ENCODE measurements at places on chromosomes 11 and 22. TPM values are rescaled to one million over a fixed set of nuclear protein-coding genes. Genes with fewer than 3 reads are reported as not detected.

GRCh38 chr11:131717616-131718015, 347.2 kb downstream of the NTM start:
- DNase-seq = no peak

The OR8A1 gene
- not detected for total RNA-seq

DNA sequence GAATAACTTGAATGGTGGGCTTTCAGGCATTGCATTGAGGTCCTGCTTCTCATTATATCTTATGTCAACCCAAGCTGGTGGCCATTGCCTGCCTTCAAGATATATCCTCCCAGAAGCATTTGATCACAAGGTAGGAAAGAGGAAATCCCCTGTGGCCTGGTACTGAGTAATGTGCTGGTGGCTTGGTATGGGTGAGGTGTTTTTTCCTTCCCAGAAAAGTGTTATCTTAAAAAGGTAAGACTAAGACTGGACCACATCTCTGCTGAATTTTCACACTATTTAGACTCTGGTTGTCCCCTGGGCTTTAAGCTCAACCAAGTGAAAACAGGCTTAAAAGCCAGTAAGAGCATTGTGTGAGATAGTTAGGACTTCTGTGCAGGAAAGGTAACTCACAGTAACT, 3.7 kb downstream of the INSC start:
- DNase-seq = no peak

DNA sequence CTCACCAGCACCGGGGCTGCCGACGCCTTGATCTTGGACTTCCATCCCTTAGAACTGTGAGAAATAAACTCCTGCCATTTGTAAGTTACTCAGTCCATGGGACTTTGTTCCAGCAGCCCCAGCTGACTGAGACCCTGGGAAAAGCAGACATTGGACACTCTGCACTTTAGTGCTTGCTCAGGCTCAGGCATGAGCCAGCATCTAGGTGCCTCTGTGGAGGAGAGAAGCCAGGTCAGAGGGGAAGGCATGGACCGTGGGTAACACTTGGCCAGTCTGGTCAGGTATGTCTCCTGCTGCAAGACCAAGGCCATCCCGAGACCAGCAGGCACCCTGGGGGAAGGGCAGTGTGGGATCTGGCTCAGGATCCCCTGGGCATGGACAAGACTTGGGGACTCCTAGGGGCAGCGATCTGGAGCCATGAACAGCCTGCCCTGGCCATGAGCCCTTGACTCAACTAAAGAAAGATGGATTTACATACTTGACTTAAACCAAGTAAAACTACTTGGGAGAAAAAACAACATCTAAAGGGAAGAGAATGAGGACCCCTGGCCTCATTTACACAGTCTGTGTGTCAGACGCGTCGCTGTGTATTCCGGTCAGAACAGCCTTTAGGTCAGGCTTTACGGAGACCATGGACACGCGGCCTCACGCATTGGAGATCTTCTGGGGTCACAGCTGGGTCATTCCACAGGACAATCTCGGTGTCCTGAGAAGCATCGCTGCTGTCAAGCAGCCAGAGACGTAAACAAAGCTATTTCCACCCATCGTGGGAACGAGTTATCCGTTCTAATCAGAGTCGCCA, 497.1 kb downstream of the BRD1 start:
- no peak for DNase-seq

The DRD4 gene
- 0.23 TPM for total RNA-seq

The KCNK4 gene
- total RNA-seq = not detected

DNA sequence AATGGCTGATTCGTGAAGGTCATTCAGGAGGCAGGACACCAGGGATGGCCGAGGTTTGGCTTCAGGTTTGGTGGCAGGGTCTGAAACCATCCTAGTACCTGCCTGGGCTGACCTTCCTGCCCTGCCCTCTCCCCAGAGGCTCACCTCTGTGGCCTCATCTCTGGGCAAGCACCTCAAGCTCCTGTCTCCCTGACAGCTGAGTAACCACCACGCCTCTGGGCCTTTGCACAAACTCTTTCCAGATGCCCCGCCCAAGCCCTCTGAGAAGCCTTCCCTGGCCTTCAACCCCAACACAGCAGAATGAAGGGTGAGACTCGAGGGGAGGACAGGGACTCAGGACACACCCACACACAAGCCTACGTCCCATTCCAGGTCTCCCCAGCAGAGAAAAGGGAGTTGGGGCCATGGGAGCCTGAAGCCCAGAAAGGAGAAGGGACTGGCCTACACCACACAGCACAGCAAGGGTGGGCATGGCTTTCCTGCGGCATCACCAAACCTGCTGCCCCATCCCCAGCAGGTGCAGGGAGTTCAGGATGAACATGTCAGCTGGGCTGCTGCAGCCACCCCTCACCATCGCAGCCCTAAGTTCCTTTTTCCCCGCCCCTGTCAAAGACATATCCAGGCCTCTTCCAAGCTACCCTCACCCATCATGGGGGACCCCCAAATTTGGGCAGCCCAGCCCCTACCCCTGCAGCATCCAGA, 2.4 kb downstream of the SHISA8 start:
- DNase-seq = no peak

DNA sequence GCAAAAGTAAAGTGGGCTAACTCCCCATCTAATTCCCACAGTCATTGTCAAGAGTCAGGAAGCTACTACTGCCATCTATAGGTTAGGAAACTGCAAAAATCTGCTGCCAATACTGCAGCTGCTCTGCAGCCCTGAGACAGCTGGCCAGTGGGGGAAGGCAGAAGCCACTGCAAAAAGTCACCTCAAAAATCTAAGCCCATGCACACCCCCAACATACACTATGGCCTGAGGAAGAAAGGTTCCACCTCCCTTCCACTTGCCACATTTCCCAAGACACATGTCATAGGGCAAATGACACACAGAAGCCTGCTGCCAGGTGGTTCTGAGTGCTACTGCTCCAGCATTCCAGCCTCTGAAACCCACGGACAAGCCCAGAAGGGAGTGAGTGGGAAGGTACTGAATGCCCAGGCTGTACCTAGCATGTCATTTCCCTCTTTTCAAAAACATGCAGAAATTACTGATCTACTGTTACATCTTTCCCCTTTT, 36.9 kb downstream of the DGCR2 start:
- peak; percentile 26 for DNase-seq

The ELP4 gene
- 21.6 TPM for total RNA-seq

GRCh38 chr22:26565181-26565580, 24.8 kb downstream of the TPST2 start:
- DNase-seq = no peak

The ALKBH8 gene
- total RNA-seq = 7.9 TPM

The YAP1 gene
- 49.6 TPM for total RNA-seq

The DCDC1 gene
- not detected for total RNA-seq

DNA sequence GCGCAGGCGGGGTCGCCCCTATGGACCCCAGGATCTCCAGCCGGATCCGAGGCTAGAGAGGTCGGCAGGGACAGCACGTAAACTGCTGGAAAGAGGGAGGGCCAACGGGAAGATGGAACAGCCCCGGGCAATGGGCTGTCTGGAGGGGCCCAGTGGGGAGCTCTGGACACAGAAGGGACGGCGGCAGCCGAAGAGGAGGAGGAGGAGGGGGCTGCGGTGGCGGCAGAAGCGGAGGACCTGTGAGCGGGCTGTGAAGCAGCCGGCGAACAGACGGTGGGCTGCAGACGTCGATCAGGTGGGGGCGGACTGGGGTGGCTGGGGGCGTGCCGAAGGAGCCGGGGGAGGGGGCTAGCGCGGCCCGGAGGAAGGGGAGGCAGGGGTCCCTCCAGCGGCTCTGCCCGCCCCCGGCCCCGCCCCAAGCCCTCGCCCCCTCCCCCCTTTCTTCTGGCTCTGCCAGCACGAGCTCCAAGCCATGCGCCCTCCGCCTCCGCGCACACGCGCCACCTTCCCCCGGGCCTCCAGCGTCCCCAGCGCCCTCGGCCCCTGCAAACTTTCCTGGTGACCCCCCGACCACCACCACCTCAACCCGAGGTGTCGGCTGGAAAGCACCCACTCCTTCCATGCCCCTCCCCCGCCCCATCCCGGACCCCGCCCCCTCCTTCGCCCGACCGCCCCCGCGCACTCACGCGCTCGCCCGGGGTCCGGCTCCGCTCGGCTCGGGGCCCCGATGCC, 432 bp downstream of the TNKS1BP1 start:
- DNase-seq = no peak

- DNase-seq = no peak
Measured at GRCh38 chr11:124892750-124893454, 4.8 kb downstream of the ROBO4 start.

GRCh38 chr11:47967577-47968525, 12.5 kb upstream of the PTPRJ start:
- no peak for DNase-seq

The AQP11 gene
- 0.63 TPM for total RNA-seq

DNA sequence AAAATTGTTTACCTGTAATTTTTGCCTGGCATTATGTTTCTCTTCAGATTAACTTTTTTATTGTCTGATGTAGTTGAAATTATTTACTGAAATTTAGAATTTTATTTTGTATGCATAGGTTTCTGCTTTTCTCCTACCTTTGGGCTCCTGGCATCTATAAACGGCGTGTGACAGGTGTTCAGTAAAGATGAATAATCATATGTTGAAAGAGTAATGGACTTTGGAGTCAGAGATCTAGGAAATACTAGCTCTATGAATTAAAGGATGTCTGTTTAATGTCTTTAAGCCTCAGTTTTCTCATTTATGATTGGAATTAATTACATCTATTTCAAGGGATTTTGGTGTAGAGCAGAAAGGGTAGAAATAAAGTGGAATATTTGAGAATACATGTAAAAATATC, 7.2 kb upstream of the ANGPTL5 start:
- DNase-seq = no peak

The SFI1 gene
- 10.5 TPM for total RNA-seq

DNA sequence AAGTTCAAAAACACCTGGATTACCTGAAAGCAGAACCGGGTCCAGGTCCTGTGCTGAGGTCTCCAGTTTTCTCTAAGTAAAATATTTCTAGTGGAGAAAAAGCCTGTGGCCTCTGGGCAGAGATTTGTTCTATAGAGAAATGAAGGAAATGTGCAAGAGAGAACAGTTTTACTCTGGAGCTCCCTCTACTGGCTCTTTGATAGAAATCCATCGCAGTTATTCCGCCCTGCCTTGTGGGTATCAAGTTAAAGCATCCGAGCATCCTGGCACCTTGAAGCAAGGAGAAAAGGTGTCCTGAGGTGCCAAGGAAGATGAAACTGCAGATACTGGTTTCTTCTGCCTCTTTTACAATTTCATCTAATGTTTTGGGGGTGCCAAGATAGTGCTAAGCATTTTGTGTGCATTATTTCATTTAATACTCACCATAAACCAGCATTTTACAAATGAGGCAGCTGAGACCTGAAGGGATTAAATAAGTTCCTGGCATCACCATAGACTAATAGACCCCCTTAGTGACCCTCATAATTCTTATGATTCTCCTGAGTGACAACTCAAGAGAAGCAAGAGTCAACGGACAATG, 113.1 kb upstream of the HSD17B12 start:
- DNase-seq = peak; percentile 37

DNA sequence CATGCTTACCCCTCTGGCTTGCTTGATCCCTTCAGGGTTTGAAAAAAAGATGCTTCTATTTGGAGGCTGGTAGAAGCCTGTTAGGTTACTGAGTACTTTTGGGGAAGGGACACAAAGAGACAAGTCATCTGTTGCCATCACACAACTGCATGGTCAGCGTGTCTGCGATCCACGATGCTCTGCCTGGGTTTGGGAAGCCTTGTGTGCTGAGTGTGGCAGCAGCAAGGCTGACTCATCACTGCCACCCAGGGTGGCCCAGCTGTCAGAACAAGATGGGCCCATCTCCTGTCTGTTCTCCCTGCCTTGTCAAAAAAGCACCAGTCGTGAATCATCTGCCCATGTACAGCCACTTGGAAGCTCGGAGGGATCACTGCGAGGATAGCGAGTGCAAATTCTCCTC, 26.2 kb downstream of the UBASH3B start:
- DNase-seq = no peak

The TRMU gene
- total RNA-seq = 30.7 TPM

The KRTAP5-7 gene
- total RNA-seq = not detected

DNA sequence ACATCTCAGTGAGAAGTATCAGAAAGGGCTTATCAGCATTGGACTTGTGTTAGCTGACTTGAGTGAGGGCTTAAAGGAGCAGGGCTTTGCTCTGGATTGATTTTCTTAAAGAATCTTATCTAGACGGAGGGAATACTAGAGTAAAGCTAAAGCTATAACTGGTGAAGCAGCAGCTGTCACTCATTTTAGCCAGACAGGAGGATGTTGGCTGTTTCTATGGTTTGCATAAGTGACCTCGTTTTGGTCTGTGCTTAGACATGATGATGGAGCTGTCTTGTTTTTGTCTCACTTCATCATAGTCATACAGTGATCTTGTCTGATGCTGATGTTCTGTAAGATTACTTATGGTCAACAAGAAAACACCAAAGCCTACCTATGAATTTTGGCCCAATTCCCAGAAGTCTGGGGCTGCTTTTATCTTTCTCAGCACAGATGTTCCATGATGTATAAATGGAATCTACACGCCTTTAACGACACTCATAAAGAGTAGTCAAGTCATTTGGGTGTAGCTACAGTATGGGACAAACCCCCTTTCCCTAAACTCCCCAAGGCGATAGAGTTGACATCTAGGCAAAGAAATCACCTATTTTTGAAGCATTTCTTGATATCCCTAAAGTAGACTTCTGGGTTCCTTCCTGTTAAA, 77.5 kb upstream of the UCP3 start:
- DNase-seq = no peak

The ANO5 gene
- total RNA-seq = 2.0 TPM

The HRAS gene
- 30.2 TPM for total RNA-seq

All from NCI-H460 (cell line).